ENCODE measurements at places on chromosomes 5 and 9.

DNA sequence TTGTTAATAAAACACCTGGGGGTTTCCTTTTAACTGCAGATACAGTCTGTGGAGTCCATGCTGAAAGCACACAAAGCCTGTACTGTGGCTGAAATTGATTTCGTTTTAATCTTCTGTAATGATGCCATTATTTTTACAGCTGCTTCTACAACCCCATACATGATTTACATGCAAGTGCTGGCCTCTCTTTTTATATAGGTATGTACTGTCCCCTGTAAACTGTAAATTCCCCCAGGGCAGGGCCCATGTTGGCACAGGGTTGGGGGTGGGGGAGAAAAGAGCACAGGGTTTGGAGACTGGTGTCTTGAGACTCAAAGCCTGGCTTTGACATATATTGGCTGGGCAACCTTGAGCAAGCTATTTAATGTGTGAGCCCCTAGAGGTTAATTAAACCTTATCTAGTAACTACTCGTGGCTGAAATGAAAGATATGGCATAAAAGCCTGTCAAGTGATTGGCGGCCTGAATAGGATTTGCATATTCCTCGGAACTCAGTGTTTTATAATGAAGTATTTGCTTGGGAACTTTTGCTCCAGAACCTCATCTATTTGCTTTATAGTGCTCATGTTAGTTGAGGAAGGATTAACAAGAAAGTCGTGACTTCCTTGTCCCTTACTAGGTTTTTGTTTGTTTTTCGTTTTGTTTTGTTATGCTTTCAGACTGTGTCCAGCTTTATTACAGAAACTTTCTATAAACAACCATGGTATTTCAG is 34.0 kb downstream of the KLF4 start:
- DNase-seq: no peak

DNA sequence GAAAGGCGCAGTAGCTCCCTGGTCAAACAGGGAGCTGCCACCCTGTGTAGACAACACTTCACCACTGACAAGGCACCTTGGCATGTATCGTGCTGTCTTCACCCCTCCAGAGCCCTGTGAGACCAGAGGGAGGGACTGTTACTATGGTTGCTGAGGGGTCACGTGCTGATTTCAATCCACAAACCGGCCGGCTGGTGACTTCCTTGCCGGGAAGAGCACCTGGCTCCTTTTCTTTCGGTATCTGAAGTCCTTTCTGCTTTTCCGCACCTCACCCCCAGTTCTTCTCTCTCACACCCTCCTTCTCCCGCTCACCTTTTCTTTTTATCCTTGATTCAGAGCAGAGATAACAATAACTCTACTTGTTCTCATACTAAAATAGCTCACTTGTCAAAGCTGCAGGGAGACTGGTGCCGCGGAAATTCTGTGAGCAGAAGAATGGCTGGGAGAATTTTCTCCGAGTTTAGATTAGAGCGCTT is 327.2 kb downstream of the ZSWIM6 start:
- DNase-seq: no peak

- DNase-seq: no peak
These were observed 359.5 kb downstream of the CETN3 start for GRCh38 chr5:90050103-90050502.

- DNase-seq: no peak
These were observed 12.5 kb downstream of the KCNT1 start for GRCh38 chr9:135714242-135715055.

DNA sequence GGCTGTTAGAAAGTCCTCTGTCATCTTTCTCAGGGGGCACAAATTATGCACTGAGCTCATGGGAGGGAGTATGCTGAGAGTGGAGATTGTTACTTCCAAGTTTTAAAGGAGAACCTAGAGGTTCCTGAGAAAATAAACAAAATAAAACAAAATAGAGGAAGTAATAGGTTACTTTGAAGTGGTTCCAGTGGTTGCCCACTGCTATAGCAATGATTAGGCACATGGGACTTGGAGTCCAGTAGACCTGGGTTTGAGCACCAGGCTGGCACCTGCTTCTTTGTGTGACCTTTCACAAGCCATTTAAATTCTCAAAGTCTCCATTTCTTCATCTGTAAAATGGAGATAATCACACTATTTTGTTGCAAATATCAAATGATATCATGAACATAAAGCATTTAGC is 13.8 kb upstream of the CDC23 start:
- no peak for DNase-seq

DNA sequence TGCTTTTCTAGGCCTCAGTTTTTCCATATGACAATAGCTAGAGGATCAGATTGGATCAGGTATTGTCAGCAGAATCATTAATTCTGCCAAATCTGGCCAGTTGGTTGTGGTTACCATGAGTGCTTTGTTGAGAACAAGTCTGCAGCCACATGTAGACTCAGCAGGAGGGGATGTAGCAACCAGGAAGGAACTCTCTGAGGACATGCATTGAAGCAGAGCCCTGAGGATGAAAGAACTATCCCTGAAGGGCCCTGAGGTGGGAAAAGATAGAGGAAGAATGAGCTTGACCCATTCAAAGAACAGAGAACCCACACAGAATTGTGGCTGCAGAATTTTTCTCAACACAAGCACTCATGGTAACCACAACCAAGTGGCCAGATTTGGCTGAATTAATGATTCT is 60.1 kb upstream of the AFAP1L1 start:
- no peak for DNase-seq

- DNase-seq: no peak
These were observed 47.7 kb upstream of the BOD1 start for GRCh38 chr5:173664154-173664526.

- no peak for DNase-seq
These were observed 48.0 kb upstream of the SAP30L start for GRCh38 chr5:154397652-154398406.

DNA sequence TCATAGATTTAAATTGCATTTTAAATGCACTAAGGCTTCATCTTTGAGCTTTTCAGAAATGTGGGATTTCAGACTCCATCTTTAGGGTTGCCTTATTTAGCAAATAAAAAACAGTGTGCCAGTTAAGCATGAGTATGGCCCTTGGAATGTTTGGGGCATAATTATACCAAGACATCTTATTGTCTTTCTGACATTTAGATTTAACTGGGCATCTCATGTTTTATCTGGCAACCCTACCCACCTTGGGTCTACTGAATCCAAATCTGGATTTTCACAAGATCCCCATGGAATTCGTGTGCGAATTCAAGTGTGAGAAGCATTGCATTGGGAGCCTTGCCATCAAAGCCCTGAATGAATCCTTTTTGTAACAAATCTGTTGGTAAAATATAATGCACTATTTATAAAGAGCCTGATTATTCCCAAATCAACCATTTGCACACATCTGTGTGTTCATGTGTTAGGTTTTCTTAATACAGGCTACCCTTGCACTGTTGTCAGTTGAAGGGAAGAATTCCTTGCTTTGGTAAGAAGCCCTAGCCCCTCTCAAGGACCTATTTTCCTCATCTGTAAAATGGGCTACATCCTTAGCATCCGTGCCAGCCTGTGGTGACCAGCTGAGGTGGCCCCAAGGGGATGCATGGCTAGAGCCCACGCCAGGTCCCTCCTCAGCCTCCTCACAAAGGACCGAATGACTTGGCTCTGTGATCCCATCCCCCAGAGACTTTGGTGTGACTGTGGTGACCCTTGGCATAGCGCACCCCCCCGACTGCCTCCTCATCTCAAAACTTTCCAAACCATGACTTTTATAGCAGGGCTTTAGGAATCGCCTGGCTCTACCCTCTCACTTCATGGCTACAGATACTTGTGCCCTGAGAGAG is 8.1 kb downstream of the GSN start:
- DNase-seq: no peak

GRCh38 chr9:133529874-133530273 is 4.6 kb upstream of the ADAMTSL2 start:
- DNase-seq: no peak

GRCh38 chr9:98108531-98109031 is 10.4 kb downstream of the TRIM14 start:
- DNase-seq: no peak

GRCh38 chr9:20760246-20760891 is 76.3 kb downstream of the FOCAD start:
- DNase-seq: no peak

DNA sequence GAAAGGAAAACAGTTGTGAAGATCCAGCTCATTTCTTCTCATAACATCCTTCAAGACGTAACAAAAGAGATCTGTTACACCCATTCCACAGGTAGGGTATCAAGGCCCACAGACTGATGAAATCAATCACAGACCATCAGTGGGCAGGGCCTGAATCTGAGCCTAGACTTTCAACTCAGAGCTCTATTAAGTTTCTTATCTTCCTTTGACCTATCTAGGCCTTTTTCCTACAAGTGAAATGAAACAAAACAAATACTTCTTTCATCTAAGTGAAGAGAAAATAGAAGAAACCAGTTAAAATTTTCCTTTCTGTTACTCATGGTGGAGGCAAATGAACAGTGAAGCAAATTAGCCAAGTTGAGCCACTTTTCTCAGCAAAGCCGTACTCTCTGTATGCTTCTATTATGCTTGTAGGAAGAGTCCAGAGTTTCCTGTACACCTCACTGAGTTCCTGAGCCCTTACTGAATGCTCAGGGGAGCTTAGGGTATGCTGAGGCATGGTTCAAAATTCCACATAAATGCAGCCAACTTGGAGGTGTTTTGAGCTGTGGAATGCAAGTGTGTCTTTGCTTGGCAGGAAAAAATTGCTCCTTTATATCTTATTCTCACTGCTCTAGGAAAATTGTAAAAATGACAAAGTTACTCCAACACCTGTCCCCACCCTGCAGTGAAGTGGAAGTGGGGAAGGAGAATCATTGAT is 91.9 kb downstream of the FEM1C start:
- DNase-seq: no peak

GRCh38 chr5:175878544-175879438 is 7.4 kb downstream of the CPLX2 start:
- no peak for DNase-seq

DNA sequence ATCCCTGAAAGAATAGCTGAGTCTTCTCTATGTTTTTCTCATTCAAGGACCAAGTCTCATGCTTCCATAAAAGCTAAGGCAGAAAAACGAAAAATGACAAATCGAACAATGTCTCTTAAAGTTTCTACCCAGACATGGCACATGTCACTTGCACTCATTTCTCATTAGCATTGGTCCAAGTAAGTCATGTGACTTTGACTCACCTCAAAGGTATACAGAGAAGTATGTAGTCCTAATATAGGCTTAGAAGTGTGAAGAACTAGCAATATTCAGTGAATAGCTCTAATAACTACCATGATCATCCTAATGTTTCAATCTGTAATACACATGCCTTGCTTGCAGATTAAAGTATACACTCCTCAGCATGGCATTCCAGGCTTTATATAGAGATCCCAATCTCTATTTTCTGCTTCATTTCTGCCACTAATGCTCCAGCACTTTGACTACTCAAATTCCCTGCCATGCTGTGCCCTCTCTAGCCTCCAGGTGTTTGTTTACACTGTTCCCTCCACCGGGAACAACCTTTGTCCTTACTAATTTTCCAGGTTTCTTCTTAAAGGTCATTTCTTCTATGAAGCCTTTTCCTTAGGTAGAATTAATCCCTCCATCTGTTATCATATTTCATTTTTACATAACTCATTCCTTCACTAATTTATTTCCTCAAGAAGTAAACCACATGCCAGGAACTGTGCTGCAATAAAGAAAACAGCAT is 98.9 kb downstream of the CEMIP2 start:
- no peak for DNase-seq

DNA sequence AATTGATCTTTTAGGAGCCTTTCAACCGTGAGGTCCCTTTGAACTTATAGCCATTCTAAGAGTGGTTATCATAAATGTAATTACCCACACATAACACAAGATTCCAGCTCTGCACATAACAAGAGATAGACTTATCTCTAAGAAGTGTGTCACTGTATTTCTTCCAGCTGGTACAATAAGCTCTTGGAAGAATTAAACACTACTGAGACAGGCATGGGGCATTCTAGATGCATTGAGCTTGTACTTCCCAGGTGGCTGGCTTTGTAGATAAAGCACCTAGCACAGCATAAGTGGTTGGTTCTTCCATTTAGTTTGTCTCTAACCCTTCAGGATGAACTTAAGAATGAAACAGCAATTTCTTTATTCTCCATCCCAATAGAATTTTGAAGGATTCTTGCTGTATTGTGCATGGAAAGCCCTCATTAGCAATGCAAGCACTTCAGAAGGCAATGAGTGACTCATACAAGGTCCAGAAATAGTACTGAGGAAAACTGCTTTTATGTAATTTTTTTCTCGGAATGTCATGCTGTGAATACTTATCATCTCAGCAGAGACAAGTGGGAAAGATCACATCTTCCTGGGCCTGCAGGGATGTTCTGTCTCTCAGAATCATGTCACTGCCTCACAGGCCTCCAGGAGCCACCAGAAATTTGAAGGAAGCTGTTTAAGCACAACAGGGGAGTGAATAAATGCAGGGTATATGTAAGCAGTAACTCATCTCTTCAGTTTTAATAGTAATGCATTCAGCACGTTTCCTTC is 91.1 kb upstream of the CD180 start:
- DNase-seq: no peak

GRCh38 chr5:5318426-5319190 is 103.9 kb upstream of the ICE1 start:
- DNase-seq: no peak

GRCh38 chr5:40224421-40224820 is 455.3 kb upstream of the PTGER4 start:
- DNase-seq: no peak

- DNase-seq: no peak
These were observed 657 bp downstream of the MAT2B start for GRCh38 chr5:163506095-163506457.

- no peak for DNase-seq
These were observed 151.2 kb downstream of the RXRA start for GRCh38 chr9:134477342-134477925.

DNA sequence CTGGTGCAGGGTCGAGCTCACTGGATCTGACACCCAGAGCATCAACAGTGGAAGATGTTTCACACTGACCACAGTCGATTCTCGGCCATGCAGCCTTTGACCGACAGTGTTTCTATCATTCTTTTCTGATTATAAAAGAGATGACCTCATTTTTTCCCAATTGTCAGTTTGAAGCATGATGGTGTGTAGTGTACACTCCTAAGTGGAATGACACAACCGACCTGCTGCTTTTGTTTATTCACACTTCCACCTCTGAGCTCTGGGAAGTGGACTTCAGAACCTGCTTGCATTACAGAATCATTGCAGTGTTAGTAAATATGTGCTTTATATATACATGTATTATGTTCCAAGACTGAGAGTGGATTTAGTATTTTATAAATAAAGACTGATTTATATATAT is 128.6 kb downstream of the IRX2 start:
- DNase-seq: no peak

DNA sequence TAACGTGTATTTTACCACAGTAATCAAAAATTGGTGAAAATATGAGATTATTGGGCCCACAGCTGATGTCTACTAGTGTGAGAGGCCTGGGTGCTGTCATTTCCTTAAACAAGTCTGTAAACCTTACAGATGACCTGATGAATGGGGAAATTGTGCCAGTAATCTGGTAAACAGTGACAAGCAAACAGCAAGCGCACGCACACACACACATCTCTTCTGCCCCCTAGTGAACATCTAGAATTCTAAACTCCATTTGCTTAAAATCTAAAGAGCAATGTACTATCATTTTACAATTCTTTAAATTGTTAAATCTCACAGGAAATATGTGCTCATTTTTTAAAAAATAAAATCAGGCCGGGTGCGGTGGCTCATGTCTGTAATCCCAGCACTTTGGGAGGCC is 7.5 kb upstream of the RAPGEF1 start:
- DNase-seq: no peak

All from aorta (tissue), 5 donors.